ENCODE measurements at places on chromosomes 6 and 20.

DNA sequence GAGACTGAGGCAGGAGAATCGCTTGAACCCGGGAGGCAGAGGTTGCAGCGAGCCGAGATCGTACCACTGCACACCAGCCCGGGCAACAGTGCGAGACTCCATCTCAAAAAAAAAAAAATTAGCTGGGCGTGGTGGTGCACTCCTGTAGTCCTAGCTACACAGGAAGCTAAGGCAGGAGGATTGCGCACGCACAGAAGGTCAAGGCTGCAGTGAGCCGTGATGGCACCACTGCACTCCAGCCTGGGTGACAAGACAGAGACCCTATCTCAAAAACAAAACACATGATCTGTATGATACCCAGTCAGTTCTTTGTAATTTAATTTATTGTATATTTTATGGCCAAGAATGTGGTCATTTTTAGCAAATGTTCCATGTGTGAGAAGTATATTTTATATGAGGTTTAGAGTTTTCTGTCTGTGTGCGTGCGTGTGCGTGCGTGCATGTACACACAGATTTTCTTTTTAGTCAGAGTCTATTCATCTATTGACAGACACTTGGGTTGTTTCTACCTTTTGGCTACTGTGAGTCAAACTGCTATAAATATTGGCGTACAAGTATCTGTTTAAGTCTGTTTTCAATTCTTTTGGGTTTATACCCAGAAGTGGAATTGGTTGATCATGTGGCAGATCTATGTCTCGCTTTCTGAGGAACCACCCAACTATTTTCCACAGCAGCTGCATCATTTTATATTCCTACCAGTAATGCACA is 22.2 kb upstream of the MYL9 start:
- DNase-seq = no peak

GRCh38 chr20:20780127-20780824 is 67.8 kb upstream of the RALGAPA2 start:
- DNase-seq = no peak

DNA sequence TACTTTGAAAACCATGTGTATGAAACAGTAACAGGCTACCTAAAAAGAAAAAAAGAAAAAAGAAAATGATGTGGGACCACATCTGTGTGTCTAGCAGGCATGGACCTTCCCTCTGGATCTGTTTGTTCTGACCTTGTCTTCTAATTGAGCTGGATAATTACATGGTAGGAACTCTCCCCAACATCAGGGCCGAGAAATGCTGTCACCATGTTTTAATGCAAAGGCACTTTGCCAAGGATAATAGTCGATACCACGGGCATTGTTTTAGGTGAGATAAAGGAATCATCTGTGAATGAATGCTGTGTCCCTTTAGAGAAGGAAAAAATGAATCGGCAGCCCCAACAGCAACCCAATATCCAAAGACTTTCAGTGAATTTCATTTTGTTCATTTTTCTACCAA is 149.1 kb downstream of the ZDHHC14 start:
- DNase-seq = no peak

GRCh38 chr20:61957961-61958715 is 107.5 kb downstream of the TAF4 start:
- DNase-seq = no peak

DNA sequence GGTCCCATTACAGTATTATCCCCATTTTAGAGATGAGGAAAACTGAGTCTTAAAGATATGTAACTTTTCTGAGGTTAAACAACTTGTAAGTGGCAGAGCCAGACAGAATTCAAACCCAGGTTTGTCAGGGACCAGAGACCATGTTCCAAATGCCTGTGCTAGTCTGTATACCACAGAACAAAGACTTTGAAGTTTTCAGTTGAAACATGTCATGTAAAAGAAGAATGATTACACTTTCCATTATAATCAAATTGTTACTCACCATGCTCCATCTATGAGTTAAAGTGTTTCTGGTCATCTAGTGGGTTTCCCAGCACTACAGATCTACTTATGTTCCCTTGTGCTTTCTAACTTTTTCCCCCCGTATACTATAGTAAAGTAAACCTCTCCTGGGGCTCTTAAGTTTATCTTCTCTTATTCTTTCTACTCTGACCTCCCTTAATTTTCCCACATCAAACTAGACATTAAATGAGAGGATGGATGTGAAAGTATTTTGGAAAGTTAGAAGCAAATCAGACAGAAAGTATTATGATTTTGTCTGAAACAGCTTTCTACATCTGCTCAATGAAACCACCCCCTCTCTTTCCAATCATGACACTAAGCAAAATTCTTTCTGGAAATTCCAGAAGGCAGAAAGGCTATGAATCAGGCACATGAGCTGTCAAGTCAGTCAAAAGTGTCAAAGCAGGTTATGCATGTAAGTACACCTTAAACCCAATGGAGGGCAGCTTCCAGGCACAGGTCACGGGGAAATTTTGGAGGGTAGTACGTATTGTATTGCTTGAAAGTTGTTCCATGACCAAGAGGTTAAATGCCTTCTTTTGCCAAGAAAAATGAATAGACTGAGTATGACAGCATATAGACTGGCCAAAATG is 132.7 kb upstream of the MAP3K7 start:
- no peak for DNase-seq

- DNase-seq = no peak
These were observed 4.5 kb upstream of the ZNF451 start for GRCh38 chr6:57085471-57085870.

DNA sequence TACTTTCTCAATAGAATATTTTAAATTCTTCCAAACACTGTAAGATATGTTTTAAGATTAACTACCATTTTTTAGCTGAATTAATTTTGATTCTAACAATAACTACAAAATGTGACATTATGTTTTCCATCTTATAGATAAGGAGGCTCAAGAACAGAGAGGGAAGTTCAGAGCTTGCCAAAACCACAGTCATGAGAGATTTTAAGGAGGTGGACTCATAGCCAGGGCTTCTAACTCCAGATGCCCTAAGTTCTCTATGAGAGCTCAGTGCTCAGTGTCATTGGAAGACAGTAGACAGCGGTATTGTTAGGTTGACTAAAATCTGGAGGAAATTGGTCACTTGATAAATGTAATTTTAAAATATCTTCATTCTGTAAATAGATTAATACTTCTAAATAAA is 144.2 kb downstream of the PACRG start:
- no peak for DNase-seq

DNA sequence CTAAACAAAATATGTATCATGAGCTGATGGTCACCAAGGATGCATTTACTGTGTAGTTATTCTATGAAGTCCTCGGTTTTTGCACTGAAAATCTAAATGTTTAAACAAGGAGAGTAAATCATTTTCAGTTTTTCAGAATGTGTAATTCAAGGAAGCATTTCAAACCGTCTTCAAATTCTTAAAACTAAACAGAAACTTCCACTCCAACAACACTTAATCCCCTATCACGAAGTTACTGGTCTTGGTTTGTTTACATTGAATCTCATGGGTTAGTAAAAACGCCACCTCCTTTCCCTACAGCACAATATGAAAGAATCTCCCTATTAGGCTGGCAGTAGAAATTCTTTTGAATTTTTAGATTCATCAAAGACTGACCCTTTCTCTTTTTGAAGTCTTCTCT is 192.9 kb downstream of the AIG1 start:
- DNase-seq = no peak

DNA sequence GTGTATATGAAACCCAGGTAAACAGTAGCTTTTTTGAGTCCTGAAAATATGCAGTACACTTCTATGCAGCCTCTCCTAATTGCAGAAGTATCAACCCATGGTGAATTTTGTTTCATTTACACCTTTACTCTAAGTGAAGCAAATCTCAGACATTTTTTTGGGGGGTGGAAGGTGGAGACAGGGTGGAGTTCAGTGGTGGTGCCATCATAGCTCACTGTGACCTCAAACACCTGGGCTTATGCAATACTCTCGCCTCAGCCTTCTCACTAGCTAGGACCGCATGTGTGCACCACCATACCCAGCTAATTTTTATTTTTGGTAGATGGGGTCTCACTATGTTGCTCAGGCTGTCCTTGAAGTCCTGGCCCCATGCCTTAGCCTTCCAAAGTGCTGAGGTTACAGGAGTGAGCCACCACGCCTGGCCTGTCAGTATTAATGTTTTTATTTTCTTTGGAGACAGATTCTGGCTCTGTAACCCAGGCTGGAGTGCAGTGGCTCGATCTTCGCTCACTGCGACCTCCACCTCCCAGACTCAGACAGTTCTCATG is 80.3 kb downstream of the JARID2 start:
- no peak for DNase-seq

- no peak for DNase-seq
These were observed 61.4 kb upstream of the TOX2 start for GRCh38 chr20:43853174-43853803.

DNA sequence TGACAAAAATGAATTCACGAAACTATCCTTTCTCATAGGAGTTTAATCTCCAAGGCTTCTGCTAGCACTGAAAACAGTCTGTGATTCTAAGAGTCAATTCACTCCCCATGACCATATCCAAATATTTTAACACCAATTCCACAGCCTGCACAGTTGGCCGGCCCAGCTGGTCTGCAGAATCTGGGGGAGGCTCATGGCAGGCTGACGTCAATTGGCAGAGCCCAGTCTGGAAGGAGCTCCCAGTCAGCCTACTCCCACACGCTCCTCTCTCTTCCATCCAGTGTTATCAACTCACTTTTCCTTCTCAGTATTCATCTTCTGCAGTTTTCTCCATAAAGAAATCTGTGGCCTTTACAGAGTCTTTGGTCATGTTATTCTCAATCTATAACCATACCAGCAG is 111.0 kb downstream of the TBXT start:
- DNase-seq = no peak

- no peak for DNase-seq
These were observed 706 bp upstream of the SNX14 start for GRCh38 chr6:85594197-85594930.

- no peak for DNase-seq
These were observed 70.2 kb downstream of the PRPH2 start for GRCh38 chr6:42652024-42652746.

All from stimulated activated CD4-positive, alpha-beta T cell treated with anti-CD3 and anti-CD28 coated beads, TNF-alpha, amount 100 ng/mL, for 1 hour (primary cell).